ENCODE measurements at places on chromosomes 1 and 21.

- DNase-seq = no peak
These were observed 16.7 kb downstream of the COLGALT2 start for GRCh38 chr1:184020855-184021254.

DNA sequence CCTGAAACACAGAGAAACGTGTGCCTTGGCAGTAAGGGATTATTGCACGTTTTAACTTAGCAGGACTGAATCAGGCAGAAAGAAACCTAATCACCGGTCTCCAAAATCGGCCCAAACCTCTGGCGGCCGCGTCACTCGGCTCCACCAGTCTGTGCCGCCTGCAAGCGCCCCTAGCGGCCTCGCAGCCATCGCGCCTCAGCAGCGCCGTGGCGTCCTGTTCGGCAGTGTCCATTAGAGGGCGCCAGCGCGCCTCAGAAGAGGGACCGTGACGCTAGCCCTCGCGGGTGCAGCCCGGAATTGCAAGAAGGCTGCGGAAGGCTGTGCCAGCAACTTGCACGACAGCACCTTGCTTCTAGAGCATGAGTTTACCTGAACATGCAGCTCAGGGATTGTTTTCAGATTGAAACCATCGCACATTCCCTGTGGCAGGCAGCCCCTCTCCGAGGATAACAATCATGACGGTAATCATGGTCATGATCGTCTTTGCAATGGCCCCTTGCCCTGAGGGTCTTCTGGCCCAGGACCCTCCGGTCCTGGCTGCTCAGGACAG is 164.4 kb downstream of the TRIM33 start:
- DNase-seq = peak; percentile 90

DNA sequence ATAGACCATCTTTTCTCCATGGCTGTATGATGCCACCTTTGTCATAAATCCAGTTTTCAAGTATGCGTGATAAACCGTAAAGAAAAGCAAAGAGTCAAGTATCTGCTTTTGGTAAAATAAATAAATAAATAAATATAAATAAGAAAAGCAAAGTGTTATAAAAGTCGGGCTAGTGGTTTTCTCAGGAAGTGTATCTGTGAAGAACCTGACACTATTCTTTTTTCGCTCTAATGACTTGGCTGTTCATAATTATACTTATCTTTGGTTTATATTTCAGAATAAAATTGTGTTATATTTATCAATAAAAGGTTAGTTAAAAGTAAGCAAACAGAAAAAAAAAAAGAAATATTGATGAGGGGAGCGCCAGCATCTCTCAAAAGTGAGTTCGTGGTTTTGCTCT is 594 bp upstream of the EXO5 start:
- no peak for DNase-seq

DNA sequence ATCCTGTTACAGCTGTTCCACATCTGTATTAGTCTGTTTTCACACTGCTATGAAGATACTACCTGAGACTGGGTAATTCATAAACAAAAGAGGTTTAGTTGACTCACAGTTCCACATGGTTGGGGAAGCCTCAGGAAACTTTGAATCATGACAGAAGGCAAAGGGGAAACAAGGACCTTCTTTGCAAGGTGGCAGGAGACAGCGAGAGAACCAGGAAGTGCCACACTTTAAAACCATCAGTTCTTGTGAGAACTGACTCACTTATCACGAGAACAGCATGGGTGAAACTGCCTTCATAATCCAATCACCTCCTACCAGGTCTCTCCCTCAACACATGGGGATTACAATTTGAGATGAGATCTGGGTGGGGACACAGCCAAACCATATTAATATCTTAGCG is 110.3 kb upstream of the TRABD2B start:
- no peak for DNase-seq

DNA sequence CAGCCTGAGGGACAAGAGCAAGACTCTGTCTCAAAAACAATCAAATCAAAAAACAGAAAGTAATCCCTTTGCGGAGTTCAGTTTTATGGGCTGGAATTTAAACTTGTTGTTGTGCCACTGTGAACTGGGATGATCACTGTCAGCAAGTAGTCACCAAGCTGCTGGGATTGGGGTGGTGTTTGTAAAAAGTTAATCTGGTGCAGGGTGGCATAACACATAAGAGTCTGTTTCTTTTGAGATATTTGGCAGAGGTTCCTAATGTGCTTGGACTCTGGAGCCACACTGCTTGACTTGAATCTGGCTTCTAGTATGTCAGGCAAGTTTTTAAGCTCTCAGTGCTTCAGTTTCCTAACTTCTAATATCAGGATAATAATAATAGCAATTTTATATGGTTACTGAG is 6.6 kb downstream of the CLIC4 start:
- DNase-seq = no peak

DNA sequence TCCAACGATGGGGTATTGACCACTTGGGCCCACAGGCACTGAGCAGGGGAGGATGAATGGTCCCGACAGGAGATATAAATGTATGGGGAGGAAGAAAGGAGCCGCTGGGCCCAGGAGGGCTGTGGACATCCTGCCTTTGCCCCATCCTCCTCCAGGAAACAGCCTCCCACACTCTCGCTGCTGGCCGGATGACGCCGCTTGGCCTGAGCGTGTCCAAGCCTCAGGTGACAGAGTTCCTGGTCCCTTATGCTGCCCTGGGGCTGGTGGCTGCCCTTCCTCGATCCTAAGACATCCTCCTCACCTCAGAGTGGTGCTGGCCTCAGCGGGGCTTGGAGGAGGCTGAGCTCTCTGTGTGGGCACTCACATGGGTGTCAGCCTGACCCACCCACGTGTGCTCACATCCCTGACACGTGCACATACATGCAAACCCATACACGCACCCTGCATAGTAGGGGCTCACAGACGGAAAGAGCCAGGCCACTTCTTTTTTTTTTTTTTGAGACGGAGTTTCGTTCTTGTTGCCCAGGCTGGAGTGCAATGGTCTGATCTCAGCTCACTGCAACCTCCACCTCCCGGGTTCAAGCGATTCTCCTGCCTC is 5.9 kb upstream of the SERINC2 start:
- no peak for DNase-seq

GRCh38 chr1:163981500-163982030 is 577.4 kb upstream of the PBX1 start:
- no peak for DNase-seq

DNA sequence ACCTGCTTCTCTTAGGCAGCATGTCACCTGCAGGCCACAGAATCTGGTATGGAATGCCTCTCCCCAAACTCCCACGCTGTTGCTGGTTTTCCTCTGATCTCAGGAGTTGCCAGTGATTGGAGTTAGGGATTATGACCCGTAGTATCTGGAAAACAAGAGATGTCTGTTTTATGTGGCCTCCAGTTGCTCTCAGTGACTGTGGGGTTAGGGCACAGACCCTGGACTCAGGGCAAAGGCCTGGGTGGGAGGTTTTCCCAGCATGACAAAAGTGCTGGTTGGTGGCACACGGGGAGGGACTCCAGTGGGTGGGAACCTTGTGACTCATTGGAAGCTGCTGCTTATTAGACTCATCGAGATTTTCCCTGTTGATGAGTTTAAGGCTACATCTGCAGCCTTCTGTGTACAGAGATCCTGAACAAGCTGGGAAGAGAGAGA is at the start of gene NR1I3:
Gene NR1I3, minus strand, starts transcription at position 165 of the 435 bp plus-strand sequence. CDS start 1,638 bp downstream, outside the sequence.
- no peak for DNase-seq

DNA sequence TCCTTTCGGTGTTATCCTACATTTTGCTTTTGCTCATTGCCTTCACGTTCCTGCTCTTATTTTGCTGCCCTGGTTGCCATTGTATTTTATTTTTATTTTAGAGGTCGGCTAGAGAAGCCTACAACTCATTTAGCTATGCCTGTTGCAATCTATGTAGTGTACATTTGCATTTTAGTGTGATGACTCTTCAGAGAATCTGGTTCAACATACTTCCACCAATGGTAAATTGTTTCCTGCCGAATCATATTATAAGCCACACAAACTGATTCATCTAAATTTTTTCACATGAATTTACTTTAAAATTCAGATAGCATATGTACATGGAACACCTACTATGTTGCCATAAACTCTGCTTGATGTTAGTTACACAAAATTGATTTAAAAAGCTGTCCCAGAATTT is 1596.9 kb downstream of the PLA2G4A start:
- no peak for DNase-seq

GRCh38 chr1:85093644-85094043 is 45.3 kb upstream of the MCOLN3 start:
- DNase-seq = no peak

- DNase-seq = no peak
These were observed 870.1 kb downstream of the BRINP3 start for GRCh38 chr1:189607477-189608096.

- DNase-seq = no peak
These were observed 81.1 kb upstream of the BTG3 start for GRCh38 chr21:17693801-17694200.

DNA sequence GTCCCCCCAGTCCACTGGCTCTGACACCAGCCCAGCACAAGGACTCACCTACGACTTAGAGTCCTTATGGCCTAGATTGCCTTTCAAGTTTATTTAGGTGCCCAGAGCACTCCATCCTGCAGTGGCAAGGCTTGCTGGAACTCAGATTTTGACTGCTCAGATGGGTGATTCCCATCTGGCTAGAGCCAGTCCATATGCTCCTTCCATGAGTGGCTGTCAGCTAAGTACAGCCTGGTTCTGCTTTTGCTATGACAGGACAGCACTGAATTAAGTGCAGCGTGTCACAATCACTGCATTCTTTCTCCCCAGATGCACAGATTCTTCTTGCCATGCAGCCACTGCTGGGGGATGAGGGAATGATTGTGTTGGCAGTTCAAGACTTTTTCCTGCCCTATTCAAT is 43.8 kb downstream of the GPR52 start:
- no peak for DNase-seq

DNA sequence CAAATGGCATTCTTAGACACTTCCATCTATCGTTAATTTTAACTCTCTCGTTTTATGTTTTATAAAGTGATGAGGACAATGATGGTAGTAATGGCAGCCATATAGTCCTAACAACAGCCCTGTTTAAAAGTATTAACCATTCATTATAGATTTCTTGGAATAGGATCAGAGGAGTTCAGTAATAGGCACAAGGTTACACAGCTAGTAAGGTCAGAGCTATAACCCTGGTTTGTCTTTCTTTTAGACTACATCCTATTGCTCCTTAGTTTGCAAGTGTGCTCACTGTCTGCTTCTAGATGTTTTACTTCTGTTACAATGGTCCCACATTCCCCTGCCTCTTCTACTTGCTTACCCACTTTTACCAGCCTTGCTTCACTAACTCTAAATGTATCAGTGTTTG is 50.9 kb downstream of the TLCD4 start:
- DNase-seq = no peak

DNA sequence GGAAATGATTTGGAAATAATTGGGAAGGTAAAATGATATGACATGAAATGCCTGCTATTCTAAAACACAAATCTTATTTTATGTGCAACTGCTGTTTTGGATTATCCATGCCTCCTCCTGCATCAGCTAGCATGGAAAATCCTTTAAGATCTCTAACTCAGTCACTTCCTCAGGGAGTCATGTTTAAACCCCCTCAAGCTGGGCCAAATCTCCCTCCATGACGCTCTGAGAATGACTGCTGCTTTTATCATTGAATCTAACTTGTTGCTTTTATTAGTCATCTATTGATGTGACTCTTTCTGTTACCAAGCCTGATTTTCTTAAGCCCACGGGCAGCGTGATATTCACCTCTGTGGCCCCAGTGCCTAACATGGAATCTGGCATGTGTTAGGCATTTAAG is 324.8 kb downstream of the DISC1 start:
- DNase-seq = no peak

DNA sequence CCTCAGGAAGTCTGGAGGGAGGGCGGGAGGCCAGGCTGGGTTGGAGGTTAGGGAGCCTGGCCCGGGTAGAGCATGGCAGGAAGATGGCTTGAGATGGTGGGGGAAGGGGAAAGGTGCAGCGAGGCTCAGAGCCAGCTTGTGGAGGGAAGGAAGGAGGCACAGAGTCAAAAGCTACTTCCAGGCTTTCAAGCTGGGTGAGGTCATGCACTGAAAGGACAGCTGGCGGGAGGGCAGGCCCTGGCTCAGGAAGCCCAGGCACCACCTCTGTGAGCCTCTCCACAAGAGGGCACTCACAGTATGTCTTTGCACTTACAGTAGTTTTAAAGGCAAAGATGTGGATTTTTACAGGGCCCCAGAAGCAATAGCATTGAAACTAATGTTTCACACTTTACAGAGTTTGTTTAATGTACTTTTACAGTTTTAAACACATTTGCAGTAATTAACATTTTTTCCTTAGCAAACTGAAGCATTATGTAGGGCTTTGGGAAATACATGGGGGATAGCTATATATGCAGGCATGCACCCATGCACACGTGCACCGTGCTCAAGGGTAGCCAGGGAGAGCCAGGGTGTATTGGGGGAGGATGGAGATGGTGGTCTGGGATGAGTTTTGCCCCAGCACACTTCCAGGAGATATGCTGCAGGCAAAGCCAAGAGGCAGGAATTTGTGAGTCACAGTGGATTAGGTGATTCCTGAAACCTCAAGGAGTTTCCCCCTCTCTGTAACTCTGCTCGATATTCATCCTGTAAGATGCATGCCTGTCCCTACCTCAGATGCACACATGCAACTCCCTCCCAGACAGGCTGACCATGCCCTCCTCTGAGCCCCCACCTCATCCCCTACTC is 6.1 kb upstream of the ADAM15 start:
- no peak for DNase-seq

DNA sequence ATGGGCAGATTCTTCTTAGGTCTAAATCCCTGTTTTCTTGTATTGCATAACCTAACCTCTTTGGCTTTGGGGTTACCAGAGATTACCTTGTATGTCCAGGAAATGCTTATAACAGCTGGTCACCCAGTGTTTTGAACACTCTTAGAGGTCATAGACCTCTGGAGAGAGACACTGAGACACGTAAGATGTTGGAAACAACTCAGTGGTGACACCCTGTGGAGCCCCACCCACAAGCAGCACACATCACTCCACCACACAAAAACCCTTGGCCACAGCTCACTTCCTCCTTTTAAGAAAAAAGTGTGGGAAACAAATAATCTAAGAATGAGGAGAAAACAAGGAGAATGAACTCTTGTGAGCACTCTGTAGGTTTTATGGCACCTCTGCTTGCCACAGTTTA is 26.3 kb upstream of the CYP4B1 start:
- DNase-seq = no peak

DNA sequence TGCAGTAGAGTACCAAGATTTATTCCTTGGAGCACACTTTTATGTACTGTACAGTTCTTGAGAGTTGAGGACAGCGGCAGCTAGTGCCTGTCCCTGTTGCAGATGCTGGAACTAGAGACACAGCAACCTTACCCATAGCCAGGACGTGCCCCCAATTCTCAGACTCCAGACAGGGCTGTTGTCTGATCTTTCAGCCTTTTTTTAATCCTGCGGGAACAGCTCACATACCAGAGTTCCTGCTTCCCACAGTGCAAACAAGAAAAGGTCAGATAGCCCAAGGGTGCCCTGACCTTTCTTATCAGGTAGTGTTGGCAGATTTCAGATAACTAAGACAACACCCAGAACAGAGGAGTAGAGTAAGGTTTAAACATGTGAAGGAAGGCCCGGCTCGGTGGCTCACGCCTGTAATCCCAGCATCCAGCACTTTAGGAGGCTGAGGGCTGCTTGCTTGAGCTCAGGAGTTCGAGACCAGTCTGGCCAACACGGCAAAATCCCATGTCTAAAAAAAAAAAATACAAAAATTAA is 78.5 kb downstream of the DOP1B start:
- no peak for DNase-seq

- no peak for DNase-seq
These were observed 18.0 kb downstream of the AGPAT3 start for GRCh38 chr21:43882952-43883545.

- DNase-seq = no peak
These were observed 128.2 kb downstream of the GALNT2 start for GRCh38 chr1:230195199-230195598.

- no peak for DNase-seq
These were observed 79.3 kb downstream of the HMCN1 start for GRCh38 chr1:185813401-185813979.

Data from GM12891 (cell line).